ENCODE measurements at places on chromosomes 1 and 21. TPM values are rescaled to one million over a fixed set of nuclear protein-coding genes. Genes with fewer than 3 reads are reported as not detected.

- H3K4me3 ChIP-seq, result no peak overlapping the region
- no peaks in the 10 kb centered on the region for H3K4me1 ChIP-seq
- peak overlapping the region; percentile 71 for H3K27ac ChIP-seq
- peak; percentile 57 for DNase-seq
- H3K27me3 ChIP-seq, result no peaks in the 10 kb centered on the region
- H3K36me3 ChIP-seq, result no peaks in the 10 kb centered on the region
Measured at GRCh38 chr1:115084902-115085511, 4.3 kb downstream of the TSPAN2 start.

- DNase-seq, result no peak
- H3K27me3 ChIP-seq, result no peaks in the 10 kb centered on the region
- H3K4me3 ChIP-seq, result no peak overlapping the region
- H3K27ac ChIP-seq, result no peak overlapping the region
- peaks cover 3% of the 10 kb centered on the region for H3K36me3 ChIP-seq
Measured at GRCh38 chr1:40755067-40755466, 28.5 kb upstream of the KCNQ4 start.

ATP8B2 gene
- total RNA-seq, result 88.9 TPM

RER1 gene
- 86.1 TPM for total RNA-seq

- no peak for DNase-seq
- H3K27ac ChIP-seq, result no peak overlapping the region
- H3K27me3 ChIP-seq, result no peaks in the 10 kb centered on the region
- no peak overlapping the region for H3K4me3 ChIP-seq
- no peaks in the 10 kb centered on the region for H3K36me3 ChIP-seq
Measured at GRCh38 chr21:45109831-45110492, 35.6 kb downstream of the ADARB1 start.

DNA sequence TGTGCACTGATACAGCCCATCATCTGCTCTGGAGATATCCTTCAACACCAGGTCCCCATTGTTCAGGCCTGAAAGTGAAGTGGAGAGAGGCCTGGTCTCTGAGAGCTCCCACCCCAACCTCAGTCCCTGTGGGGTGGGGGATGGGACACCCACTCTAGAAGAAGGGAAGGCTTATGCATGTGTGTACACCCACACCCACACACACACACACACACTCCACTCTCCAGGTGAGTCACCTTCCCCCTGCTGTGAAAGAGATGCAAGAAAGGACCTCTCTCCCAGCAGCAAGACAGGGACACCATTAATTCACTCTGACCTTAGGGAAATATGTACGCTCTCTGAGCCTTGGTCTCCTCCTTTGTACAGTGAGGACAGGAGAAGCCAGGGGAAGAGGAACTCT lies 5.9 kb downstream of the VSIG8 start:
- no peak overlapping the region for H3K27ac ChIP-seq
- no peaks in the 10 kb centered on the region for H3K36me3 ChIP-seq
- no peaks in the 10 kb centered on the region for H3K27me3 ChIP-seq
- no peak for DNase-seq
- no peak overlapping the region for H3K4me3 ChIP-seq
- no peaks in the 10 kb centered on the region for H3K4me1 ChIP-seq

DNA sequence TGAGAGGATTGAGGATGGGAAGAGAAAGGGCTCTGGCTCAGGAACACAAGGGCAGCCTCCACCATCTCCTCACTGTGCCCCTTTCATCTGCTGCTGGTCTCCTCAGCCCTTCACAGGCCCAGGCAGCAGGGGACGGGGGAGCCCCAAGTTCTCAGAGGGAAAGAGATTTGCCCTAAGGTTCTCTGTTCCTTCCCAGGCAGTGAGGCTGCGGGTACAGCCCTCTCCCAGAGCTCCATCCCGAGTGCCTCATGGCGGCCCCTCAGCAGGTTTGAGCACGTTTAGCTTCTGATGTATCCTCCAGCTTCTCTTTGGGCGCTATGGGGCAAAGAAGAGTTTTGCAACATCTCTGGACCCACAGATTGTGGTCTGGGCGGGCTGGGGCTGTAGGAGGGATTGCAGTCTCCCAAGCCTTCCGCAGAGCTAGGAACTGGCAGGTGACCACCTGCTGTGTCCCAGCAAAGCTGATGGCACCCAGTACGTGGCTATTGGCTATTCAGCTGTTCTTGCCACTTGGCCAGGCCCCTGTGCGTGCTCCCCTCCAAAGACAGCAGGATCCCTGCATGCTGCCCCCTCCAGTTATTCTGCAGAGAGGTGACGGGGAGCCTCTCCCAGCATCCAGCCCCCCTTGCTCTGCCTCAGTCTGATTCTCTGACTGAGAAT lies 10.1 kb downstream of the DISP3 start:
- H3K36me3 ChIP-seq, result no peaks in the 10 kb centered on the region
- DNase-seq, result no peak
- H3K4me1 ChIP-seq, result no peaks in the 10 kb centered on the region
- H3K27me3 ChIP-seq, result no peaks in the 10 kb centered on the region
- no peak overlapping the region for H3K27ac ChIP-seq

DENND2C gene
- total RNA-seq, result 10.6 TPM

DNA sequence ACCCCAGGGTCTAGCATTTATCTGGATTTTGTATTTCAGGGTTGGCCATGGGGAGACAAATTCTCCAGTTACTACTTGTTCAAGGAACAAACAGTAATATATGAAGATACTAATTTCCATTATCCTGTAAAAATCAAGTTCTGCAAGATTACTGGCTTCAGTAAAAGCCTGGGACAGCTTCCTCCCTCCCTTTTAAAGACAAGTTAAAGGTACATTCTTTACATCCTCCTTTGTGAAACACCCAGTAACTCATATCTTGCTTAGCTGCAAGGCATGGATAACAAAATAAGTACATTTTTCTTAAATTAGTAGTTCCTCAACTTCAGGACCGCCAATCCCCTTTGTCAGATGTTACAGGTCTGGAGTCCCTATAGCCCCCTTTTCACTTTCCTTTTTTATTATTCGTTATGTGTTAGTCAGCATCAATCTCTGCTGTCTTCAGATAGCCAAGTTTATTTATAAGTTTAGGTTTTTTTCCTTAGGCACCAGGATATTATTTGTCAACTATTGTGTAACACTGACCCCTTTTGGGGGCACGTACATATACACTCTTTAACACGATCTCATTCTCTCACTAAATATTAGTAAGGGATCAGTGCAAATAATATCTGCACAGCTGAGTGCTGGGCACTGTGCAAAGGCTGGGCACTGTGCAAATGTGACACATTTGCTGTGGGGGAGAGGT lies 9.8 kb downstream of the ERRFI1 start:
- H3K27me3 ChIP-seq, result no peaks in the 10 kb centered on the region
- peaks cover 12% of the 10 kb centered on the region for H3K36me3 ChIP-seq
- H3K4me1 ChIP-seq, result peaks cover 28% of the 10 kb centered on the region
- no peak for DNase-seq
- no peak overlapping the region for H3K4me3 ChIP-seq

DNA sequence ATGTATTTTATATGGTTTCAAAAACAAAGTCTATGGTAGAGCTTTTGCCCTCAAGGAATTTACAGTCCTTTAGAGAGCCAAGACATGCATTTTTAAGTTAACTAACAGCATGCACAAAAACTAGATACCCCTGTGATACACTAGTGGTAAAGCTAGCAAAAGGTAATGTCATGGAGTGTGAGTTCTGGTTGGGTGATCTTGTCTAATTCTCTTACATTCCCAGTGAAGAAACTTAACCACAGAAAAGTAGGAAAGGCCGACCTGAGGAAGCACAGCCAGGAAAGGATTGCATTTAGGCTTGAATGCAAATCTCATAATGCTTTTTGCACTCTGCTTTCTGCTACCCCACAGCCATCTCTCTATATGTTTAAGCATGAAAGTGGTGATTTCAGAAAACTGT lies 202.2 kb downstream of the ROR1 start:
- no peak overlapping the region for H3K4me3 ChIP-seq
- H3K4me1 ChIP-seq, result no peaks in the 10 kb centered on the region
- DNase-seq, result no peak
- no peaks in the 10 kb centered on the region for H3K27me3 ChIP-seq
- no peak overlapping the region for H3K27ac ChIP-seq
- H3K36me3 ChIP-seq, result no peaks in the 10 kb centered on the region

- H3K36me3 ChIP-seq, result no peaks in the 10 kb centered on the region
- no peak overlapping the region for H3K27ac ChIP-seq
- H3K4me3 ChIP-seq, result no peak overlapping the region
- no peaks in the 10 kb centered on the region for H3K4me1 ChIP-seq
- H3K27me3 ChIP-seq, result peaks cover 2% of the 10 kb centered on the region
Measured at GRCh38 chr1:78340006-78340405, 150.8 kb upstream of the PTGFR start.

RNU1-3 gene
- total RNA-seq, result under 0.01 TPM

- no peaks in the 10 kb centered on the region for H3K27me3 ChIP-seq
- no peaks in the 10 kb centered on the region for H3K36me3 ChIP-seq
- H3K4me1 ChIP-seq, result no peaks in the 10 kb centered on the region
Measured at GRCh38 chr1:208615371-208615770, 371.2 kb upstream of the PLXNA2 start.

DNA sequence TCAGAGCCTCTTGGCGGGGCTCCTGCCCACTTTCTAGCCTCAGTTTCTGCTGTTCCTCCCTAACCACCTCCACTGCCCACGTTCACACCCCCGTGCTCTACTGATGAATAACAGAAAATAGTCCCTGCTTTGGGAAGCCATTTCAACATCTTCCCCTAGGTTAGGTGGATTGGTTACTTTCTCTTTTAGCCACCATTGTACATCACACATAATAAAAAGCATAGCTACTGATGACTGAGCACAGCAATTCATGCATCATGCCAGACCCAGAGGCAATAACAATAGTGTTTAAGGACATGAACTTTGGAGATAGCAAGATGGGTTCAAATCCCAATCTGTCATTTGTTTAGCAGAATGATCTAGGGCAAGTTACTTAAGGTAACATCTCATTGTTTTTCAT lies 74.6 kb downstream of the COLGALT2 start:
- no peak overlapping the region for H3K27ac ChIP-seq
- H3K4me1 ChIP-seq, result no peaks in the 10 kb centered on the region
- no peak overlapping the region for H3K4me3 ChIP-seq
- no peaks in the 10 kb centered on the region for H3K36me3 ChIP-seq
- no peak for DNase-seq

DNA sequence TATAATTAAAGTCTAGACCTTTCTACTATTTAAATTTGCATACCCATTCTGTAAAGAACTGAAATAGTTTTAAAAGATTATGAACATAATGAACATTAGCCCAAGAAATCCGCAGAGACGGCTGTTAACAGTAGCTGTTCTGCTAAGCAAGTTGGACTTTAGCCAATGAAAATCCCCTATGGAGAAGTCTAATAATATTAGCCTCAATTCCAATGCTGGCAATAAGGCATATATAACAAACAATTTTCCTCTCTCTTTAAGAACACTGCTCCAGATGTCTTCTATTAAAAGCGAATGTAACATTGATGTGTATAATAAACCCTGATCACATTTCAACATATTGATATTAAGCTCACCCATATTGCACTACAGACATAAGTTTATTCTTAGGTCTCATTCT lies 221.3 kb upstream of the KCTD3 start:
- H3K4me3 ChIP-seq, result no peak overlapping the region
- no peaks in the 10 kb centered on the region for H3K27me3 ChIP-seq
- no peak for DNase-seq
- no peaks in the 10 kb centered on the region for H3K4me1 ChIP-seq

CELA3B gene
- not detected for total RNA-seq

GRCh38 chr1:9901148-9902059 lies 8.7 kb downstream of the CTNNBIP1 start:
- H3K36me3 ChIP-seq, result no peaks in the 10 kb centered on the region
- H3K27ac ChIP-seq, result peak overlapping the region; percentile 75
- DNase-seq, result no peak
- peaks cover 6% of the 10 kb centered on the region for H3K4me1 ChIP-seq

TNFRSF14 gene
- 83.3 TPM for total RNA-seq

DNA sequence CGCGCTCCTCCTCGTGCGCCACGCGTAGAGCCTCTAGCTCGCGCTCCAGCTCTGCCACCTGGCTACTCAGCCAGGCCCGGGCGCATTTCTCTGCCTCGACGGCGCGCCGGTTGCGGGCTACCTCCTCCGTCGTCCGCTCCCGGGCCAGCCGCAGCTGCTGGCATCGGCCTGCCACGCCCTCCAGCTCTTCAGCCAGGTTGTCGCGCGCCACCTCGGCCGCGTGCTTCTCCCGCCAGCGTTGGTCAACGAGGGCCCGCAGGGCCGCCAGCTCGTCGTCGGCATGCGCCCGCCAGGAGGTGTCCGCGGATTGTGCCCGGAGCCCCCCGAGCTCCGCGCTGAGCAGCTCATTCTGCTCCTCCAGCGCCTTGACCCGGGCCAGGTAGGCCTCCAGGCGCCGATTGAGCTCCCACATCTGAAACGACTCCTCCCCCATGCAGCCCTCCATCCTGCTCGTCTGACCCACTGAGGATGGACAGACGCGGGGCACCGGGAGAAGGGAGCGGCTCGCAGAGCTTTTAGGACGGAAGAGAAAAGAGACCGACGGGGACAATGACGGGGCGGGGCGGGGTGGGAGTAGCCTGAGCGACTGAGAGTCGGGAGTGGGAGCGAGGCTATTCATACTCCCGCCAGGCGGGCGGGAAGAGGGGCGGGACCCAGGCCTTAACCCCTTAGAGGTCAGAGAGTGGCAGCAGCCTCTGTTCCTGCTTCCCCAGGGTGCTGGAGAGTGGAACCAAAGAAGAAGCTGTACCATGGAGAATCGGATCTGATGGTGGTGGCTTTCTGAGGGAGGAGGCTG lies at the start of gene NES:
Gene NES, minus strand, starts transcription at position 588 of the 796 bp plus-strand sequence. Its CDS starts 143 bp downstream, at position 445.
- no peak for DNase-seq
- H3K4me3 ChIP-seq, result peak within 1 kb of the TSS; percentile 27
- peak within 1 kb of the TSS; percentile 60 for H3K27ac ChIP-seq
- H3K27me3 ChIP-seq, result peaks cover 5% of the 10 kb centered on the region

- no peak overlapping the region for H3K27ac ChIP-seq
- no peak for DNase-seq
- H3K36me3 ChIP-seq, result no peaks in the 10 kb centered on the region
- no peaks in the 10 kb centered on the region for H3K4me1 ChIP-seq
- H3K4me3 ChIP-seq, result no peak overlapping the region
Measured at GRCh38 chr1:99110140-99111041, 105.7 kb upstream of the PLPPR5 start.

- no peak for DNase-seq
- H3K36me3 ChIP-seq, result no peaks in the 10 kb centered on the region
- peaks cover 52% of the 10 kb centered on the region for H3K27me3 ChIP-seq
- peaks cover 6% of the 10 kb centered on the region for H3K4me1 ChIP-seq
- H3K27ac ChIP-seq, result no peak overlapping the region
Measured at GRCh38 chr1:63317817-63318152, 4.6 kb upstream of the FOXD3 start.

DDR2 gene
- total RNA-seq, result 27.0 TPM

DNA sequence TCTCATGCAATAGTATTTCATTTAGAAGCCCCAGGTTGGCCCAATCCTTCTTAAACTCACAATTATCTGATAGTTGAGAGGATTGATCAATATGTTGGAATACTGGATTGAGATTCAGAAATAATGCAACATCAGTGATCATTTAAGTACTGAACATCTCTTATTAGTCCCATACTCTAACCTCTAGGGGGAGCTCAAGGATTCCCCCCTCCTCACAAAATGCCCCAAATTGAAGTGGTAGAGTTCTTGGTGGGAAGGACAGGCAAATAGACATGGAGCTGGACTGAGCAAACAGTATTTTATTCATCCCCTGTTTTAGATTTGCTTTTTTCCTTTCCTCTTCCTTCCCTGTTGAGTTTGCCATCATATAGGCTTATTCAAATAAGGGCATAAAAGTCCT lies 62.8 kb downstream of the NGF start:
- H3K27me3 ChIP-seq, result no peaks in the 10 kb centered on the region
- H3K4me1 ChIP-seq, result no peaks in the 10 kb centered on the region
- no peak overlapping the region for H3K27ac ChIP-seq

GRCh38 chr1:169019419-169020058 lies 87.0 kb upstream of the ATP1B1 start:
- H3K36me3 ChIP-seq, result no peaks in the 10 kb centered on the region
- DNase-seq, result no peak
- H3K27ac ChIP-seq, result no peak overlapping the region
- no peaks in the 10 kb centered on the region for H3K4me1 ChIP-seq
- no peaks in the 10 kb centered on the region for H3K27me3 ChIP-seq

All from prostate gland (tissue), 2 donors.